Stimulated activated CD4-positive, alpha-beta T cell treated with anti-CD3 and anti-CD28 coated beads, Interleukin-12 subunit alpha, Interleukin-12 subunit beta, amount 100 ng/mL, for 48 hours (primary cell): ENCODE measurements at places on chromosomes 7 and 10.

DNA sequence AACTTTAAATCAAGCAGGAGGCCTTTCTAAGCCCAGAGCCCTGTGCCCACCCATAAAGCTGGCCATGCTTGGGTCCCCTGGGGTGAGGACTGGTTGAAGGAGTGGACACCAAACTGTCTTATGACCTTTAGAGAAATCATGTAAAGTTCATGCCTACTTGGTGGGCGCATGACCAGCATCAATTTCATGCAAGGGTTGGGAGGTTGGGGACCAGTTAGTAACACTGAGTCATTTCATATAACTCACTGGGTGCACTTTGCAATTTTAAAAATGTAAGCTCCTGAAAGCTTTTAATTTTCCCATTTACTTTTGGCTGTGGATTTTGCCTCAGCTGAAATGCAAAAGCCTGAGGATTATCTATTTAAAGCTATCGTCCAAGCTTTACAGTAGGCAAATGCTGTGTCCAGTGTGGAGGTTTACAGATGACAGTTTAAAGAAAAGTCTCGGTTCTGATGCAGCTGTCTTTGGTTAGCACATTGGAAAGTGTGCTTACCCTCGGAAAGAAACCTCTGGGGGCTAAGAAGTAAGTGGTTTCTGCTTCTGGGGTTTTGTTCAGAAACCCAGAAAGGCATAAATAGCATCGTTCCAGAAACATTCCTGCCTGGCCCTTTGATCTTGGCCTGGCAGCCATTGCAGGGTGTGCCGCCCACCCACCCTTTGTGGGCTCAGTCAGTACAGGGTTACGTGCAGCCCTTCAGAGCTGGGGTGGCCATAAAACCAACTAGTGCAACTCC, 48.8 kb upstream of the CHST15 start:
- no peak for DNase-seq

DNA sequence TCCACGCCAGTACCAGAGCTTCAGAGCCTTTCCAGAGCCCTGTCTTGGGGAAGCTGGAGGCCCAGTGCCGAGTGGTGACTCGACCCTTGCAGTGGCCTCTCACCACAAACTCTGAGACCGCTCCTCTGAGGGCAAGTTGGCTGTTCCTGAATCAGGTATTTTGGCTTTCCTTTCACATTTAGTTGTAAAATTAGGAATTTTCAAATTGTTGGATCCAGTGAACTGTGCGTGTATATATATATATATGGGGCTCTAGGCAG, 128.7 kb upstream of the UNC5B start:
- no peak for DNase-seq

DNA sequence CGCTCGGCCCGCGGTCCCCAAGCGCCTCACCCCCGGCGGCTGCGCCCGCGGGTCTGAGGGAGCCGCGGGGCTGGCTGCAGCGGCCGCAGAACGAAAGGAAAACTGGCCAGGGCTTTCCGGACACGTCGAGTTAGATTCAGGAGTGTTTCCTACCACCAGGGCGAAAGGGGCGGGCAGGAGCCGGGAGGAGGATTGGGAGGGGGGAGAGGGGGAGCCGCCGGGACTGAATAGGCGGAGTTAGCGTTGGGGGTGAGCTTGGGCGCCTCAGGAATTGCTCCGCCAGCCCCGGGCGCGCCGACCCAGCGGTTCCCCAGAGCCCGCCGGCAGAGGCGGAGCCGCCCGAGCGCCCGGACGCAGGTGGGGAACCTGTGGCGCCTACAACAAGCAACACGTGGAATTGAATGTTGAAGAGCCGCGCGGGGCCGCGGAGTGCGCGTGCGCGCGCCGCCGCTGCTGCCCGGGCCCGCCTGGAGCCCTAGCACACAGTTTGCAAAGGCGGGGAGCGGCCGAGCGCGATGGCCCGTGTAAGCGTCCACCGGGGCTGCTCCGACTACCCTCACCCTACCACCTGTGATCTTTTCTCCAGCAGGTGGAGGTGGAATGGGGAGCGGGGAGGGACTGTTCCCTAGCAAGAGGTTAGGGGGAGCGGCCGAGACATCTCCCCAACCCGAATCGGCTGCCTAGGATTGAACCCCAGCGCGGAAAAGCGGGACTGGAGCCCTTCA, at the start of gene CADPS2:
TSS of gene CADPS2 (minus strand) at position 104 of the 725 bp plus-strand sequence. CDS start 123 bp downstream, outside the sequence.
- DNase-seq, result no peak

GRCh38 chr7:130894146-130894908, 160.3 kb upstream of the KLF14 start:
- no peak for DNase-seq

DNA sequence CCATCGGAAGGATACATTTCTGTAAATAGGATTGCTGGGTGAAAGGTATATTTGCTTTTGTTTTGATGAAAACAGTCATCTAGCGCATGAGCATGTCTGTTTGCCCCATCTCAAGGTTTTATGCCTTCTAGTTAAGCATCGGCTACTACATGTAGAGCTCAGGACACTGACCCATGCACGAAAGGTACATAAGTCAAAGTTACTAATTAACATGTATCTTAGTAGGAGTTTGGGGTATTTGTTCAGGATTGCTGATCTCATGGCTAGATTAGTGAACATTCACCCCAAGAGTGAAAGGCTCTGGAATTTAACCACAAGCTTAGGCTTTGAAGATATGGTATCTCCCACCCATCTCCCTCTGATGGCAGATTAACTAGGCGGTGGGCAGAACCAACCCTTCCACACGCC, 91.5 kb downstream of the RBM20 start:
- no peak for DNase-seq

DNA sequence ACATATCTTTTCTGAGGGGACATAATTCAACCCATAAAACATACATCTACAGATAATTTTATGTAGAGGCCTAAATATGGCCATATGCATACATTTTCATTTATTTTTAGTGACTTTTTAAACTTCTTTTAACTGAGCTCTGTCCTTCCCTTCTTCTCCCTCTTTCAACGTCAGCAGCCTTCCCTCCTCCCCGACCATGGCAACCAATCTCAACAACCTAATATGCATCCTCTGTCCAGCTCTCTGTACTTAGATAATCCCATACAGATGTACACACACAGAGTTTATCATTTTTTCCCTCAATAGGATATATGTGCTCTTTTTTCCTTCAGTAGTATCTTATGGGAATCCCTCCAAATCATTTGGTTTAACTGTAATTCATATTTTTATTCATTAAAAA, 94.3 kb downstream of the CCDC71L start:
- DNase-seq, result no peak

DNA sequence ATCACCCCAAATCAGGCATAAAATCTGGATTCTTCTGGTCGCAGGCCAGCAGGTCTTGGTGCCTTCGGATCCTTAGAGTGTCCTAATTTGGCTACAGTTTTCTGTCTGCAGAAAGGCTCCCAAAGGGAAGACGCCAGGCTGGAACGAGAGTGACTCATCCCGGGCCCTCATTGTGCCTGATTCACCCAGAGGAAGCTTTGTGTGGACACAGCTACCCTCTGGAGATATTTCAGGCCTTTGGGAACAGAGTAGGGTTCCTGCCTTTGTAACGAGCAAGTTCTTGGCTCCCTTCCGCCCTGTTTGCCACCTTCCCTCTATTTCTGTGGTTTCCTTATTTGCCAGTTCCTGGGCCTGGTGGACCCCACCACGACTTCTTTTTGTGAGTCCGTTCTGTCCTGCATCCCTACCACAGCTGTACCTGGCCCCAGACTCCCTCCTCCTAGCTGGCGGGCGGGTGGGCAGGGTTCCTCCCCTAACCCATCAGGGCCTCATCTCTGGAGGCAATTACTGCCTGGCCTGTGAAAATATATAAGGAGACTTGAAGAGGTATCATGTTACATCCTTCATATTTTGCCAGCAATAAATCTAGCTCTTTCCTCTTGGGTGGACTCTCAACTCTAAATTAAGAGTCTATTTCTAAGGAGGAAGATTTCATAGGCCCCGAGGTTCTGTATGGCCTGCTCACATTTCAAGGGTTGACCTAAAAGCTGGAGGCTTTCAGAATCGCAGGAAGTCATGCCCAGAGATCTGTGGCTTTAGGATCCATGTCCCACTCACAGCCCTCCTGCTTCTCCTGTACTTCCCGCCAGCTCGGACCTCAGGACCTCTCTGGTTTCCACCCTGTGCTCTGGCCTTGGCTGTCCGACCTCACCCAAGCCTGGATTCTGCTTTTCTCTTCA, 219.2 kb upstream of the ZNF32 start:
- no peak for DNase-seq

- no peak for DNase-seq
Observed at GRCh38 chr10:60663850-60664249, 114.4 kb upstream of the CDK1 start.

- DNase-seq, result no peak
Observed at GRCh38 chr7:157780721-157781120, 443.9 kb downstream of the DNAJB6 start.

DNA sequence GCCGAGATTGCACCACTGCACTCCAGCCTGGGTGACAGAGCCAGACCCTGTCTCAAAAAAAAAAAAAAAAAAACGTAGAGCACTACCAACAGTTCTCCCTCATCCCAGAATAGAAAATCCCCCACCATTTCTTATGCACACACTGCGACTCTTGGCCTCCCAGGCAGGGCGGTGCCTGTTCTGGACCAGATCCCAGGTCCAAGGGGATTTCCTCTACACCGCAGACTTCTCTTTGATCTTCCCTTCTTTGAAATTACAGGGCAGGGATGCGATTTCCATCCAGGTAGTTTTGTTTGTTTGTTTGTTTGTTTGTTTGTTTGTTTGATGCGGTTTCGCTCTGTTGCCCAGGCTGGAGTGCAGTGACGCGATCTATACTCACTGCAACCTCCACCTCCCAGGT, 91.8 kb downstream of the SEPTIN14 start:
- DNase-seq, result no peak

GRCh38 chr7:129401228-129401966, 32.8 kb upstream of the STRIP2 start:
- no peak for DNase-seq

DNA sequence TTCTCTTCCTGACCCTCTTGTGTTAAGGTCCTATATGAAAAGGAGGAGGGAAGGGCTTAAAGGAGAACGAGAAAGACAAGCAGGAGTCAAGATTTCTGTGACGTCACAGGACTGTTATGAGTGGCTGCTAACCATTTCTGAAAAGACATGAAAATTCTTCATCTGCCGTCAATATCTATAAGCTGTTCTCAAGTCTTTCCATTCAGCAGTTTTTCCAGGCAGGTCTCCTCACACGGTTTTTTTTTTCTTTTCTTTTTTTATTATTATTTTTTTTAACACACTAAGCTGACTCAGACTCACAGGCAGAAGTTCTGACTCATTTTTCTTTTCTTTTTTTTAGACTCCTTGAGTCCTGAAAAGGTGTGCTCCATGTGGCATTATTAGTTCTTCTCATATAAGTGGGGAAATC, 72.0 kb downstream of the DGKI start:
- DNase-seq, result no peak

- DNase-seq, result no peak
Observed at GRCh38 chr7:88254721-88255424, 35.0 kb upstream of the SRI start.

DNA sequence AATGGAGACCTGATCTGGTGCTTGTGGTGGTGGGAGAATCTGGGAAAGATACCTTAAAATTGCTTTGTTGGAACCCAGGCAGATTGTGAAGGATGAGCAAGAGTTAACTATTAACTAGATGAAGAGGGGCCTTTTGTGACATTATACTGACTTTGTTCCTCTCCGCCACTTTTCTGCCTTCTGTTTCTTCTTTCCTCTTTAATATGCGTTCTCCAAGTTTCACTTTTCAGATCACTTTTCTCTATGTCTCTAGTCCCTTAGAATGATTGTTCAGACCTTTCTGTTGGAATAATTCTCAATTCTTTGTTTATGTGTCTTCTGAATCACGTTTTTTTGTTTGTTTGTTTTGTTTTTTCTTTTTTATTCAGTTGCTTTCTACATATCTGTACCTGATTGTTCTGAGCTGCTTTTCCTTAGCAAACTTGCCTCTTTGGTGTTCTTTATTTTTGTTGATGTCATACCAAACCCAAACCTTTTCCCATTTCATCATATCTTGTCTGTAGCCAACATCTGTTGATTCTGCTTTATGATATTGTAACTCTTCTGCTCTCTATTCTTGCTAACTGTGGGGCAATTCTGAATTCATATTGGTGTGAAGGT, 2.8 kb downstream of the BMPR1A start:
- no peak for DNase-seq

DNA sequence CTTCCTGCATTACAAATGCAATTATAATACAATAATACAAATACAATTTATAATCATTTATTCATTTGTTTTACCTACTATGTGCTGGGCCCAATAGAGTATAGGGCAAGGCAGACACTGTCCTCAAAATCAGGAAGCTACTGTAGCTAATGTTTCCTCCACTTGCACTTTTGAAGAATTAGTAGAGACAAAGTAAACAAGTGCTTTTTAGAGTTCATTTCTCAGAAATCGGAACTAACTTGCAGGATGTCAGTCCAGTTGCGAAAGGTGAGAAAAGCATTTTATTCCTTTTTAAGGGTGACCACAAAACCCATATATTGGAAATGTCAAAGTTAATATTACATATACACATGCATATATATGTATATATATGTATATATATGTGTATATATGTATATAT, 14.2 kb downstream of the ADRB1 start:
- no peak for DNase-seq

DNA sequence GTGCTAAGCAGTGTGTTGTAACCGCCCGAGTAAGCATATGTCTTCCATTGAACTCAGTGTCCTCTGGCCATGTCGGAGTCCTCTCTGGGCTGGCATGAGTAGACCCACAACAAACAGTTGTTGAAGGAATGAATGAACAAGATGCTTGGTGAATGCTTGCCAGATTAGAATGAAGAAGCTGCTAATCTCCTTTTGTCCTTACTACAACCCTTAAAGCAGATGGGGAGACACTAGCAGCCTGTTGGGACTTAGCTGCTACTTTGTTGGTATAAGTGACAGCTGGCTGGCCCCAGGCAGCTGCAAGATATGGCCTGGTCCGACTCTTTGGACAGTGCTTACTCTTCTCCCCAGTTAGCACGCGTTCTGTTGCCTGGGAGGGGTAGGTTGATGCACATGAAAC, 370.1 kb downstream of the RPS24 start:
- DNase-seq, result no peak

DNA sequence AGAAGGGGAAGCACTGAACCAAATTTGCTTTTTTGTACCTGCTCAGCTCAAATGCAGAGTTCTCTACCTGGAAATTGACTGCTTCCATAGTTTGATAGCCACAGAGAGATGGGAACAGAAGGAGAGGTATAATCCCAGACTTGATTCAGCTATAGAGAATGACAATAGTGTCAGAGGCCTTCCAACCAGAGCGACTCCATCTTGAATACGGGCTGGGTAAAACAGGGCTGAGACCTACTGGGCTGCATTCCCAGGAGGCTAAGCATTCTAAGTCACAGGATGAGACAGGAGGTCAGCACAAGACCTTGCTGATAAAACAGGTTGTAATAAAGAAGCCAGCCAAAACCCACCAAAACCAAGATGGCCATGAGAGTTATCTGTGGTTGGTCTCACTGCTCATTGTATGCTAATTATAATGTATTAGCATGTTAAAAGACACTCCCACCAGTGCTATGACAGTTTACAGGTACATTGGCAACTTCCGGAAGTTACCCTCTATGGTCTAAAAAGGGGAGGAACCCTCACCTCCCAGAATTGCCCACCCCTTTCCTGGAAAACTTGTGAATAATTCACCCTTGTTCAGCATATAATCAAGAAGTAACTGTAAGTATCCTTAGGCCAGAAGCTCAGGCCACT, 42.7 kb upstream of the ATRNL1 start:
- DNase-seq, result no peak
